ENCODE measurements at places on chromosomes 12 and 14. TPM values are rescaled to one million over a fixed set of nuclear protein-coding genes. Genes with fewer than 3 reads are reported as not detected.
A peak's percentile ranks its signal among the peaks of the same experiment; 100 is the strongest.

FZD10 gene
- not detected for total RNA-seq

WDR20 gene
- 44.6 TPM for total RNA-seq

LMNTD1 gene
- 0.46 TPM for total RNA-seq

WASHC3 gene
- 59.9 TPM for total RNA-seq

DTX1 gene
- total RNA-seq: 7.4 TPM

OVCH1 gene
- total RNA-seq: 0.11 TPM

KLRG1 gene
- total RNA-seq: 3.9 TPM

PGF gene
- 1.7 TPM for total RNA-seq

FGF23 gene
- 0.58 TPM for total RNA-seq

- H3K27me3 ChIP-seq: no peaks in the 10 kb centered on the region
- H3K4me1 ChIP-seq: no peaks in the 10 kb centered on the region
- no peak overlapping the region for H3K27ac ChIP-seq
- no peaks in the 10 kb centered on the region for H3K36me3 ChIP-seq
- no peak overlapping the region for H3K4me3 ChIP-seq
These were observed 11.2 kb upstream of the RNU6-7 start for GRCh38 chr14:32190673-32191072.

GRCh38 chr12:101746196-101746595 lies 6.9 kb upstream of the SYCP3 start:
- H3K4me1 ChIP-seq: no peaks in the 10 kb centered on the region
- H3K27me3 ChIP-seq: no peaks in the 10 kb centered on the region
- no peaks in the 10 kb centered on the region for H3K36me3 ChIP-seq
- no peak overlapping the region for H3K27ac ChIP-seq
- DNase-seq: no peak
- H3K4me3 ChIP-seq: no peak overlapping the region

- no peak overlapping the region for H3K27ac ChIP-seq
- no peaks in the 10 kb centered on the region for H3K36me3 ChIP-seq
- H3K4me3 ChIP-seq: no peak overlapping the region
- no peak for DNase-seq
- peaks cover 12% of the 10 kb centered on the region for H3K4me1 ChIP-seq
These were observed 1.5 kb downstream of the CYP46A1 start for GRCh38 chr14:99685596-99685995.

DNA sequence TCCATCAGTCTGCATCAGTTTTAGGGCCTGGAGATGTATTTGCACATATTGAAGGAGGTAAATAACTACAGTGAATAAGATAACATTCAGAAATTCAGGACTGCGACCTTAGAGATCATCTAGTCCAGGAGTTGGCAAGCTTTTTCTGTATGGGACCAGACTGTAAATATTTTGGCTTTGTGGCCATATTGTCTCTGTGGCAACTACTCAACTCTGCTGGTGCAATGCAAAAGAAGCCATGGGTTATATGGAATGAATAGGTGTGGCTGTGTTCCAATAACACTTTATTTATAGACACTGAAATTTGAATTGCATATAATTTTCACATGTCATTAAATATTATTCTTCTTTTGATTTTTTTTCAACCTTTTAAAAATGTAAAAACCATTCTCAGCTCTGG lies 156.6 kb downstream of the METTL25 start:
- no peaks in the 10 kb centered on the region for H3K4me1 ChIP-seq
- no peaks in the 10 kb centered on the region for H3K36me3 ChIP-seq
- no peak overlapping the region for H3K4me3 ChIP-seq
- no peak overlapping the region for H3K27ac ChIP-seq
- H3K27me3 ChIP-seq: no peaks in the 10 kb centered on the region

DNA sequence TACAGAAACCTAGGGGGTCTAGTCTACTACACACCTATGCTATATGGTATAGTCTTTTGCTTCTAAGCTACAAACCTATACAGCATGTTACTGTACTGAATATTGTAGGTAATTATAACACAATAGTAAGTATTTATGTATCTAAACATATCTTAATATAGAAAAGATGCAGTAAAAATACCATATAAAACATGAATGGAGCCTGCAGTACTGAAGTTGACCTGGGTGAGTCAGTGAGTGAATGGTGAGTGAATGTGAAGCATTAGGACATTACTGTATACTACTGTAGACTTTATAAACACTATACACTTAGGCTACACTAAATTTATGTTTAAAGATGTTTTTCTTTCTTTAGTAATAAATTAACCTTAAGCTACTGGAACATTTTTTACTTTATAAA lies 13.1 kb upstream of the ABCD2 start:
- H3K4me3 ChIP-seq: no peak overlapping the region
- no peaks in the 10 kb centered on the region for H3K36me3 ChIP-seq
- H3K27me3 ChIP-seq: no peaks in the 10 kb centered on the region
- H3K27ac ChIP-seq: no peak overlapping the region
- H3K4me1 ChIP-seq: no peaks in the 10 kb centered on the region

DNA sequence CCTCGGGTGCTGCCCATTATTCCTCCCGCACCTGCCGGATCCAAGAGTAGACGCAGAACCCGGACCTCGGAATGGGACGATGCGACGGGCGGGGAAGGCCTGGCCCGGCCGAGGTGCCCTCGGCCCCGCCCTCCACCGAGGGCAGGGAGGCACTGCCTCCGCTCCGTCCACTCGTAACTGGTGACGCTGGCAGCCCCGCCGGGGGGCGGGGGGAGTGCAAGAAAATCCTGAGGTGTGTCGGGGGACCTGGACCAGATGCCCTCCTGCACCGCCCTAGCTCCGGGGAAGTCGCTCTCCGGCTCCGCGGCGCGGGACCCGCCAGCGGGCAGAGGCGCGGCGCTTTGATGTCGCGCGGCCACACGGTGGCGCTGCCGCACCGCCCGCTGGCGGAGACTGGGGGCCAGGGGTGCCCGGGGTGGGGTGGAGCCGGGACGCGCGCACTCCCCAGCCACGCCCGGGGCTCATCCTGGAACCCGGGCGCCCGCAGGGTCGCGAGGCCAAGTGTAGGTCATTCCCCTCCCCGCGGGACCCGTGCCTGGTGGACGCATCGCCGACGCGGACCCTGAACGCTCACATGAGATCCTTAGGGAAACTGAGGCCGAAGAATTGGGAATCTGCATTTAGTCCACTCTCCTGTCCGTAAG lies 202.8 kb downstream of the TTC8 start:
- peak; percentile 26 for DNase-seq
- no peak overlapping the region for H3K27ac ChIP-seq
- H3K4me1 ChIP-seq: peaks cover 11% of the 10 kb centered on the region

- H3K4me1 ChIP-seq: no peaks in the 10 kb centered on the region
- H3K36me3 ChIP-seq: no peaks in the 10 kb centered on the region
- no peak overlapping the region for H3K27ac ChIP-seq
- H3K27me3 ChIP-seq: no peaks in the 10 kb centered on the region
- DNase-seq: no peak
These were observed 86.0 kb downstream of the FAR2 start for GRCh38 chr12:29234965-29235626.

- peak; percentile 92 for DNase-seq
- no peaks in the 10 kb centered on the region for H3K27me3 ChIP-seq
- peaks cover 19% of the 10 kb centered on the region for H3K4me1 ChIP-seq
- H3K27ac ChIP-seq: peak overlapping the region; percentile 98
- H3K36me3 ChIP-seq: no peaks in the 10 kb centered on the region
- H3K4me3 ChIP-seq: peak overlapping the region; percentile 25
These were observed 995 bp upstream of the HSP90B1 start for GRCh38 chr12:103929046-103929783.

DNA sequence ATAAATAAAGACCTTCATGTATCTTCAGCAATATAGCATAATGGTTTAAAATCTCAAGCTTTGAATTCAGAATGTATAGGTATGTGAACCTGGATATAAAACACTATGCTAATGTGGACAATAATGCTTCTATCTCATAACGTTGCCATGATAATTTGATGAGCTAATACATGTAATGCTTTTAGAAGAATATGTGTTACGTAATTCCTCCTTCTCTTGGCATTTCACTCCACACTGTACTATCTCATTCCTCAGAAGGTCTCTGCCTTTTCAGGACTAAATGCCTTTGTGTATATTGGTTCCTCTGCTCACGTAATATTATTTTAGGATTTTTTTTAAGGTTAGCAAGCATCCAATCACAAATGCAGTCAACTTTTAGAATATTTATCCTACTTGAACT lies 86.5 kb downstream of the FOXA1 start:
- no peaks in the 10 kb centered on the region for H3K4me1 ChIP-seq
- no peaks in the 10 kb centered on the region for H3K36me3 ChIP-seq
- no peak overlapping the region for H3K27ac ChIP-seq
- no peak overlapping the region for H3K4me3 ChIP-seq
- no peaks in the 10 kb centered on the region for H3K27me3 ChIP-seq

- DNase-seq: no peak
- peak overlapping the region; percentile 82 for H3K27ac ChIP-seq
- H3K36me3 ChIP-seq: no peaks in the 10 kb centered on the region
- H3K4me1 ChIP-seq: peaks cover 60% of the 10 kb centered on the region
- H3K27me3 ChIP-seq: no peaks in the 10 kb centered on the region
These were observed 5.0 kb upstream of the RNU7-1 start for GRCh38 chr12:6938353-6939190.

DNA sequence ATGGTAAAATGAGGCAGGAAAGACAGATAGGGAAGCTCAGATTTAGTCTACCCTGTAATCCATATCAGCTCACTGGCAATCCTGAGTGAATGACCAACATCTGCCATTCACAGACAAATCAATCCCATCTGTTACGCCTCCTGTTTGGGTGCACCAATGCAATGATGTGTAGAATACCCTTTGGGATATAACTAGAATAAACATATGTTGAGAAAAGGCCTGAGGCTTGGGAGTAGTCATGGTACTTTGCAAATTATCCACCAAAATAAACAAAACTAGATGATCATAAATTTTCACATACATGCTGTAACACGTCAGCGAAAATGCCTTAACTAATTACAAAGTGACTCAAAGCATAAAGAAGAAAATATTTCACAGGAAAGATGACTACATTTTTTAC lies 78.8 kb downstream of the KCNC2 start:
- no peaks in the 10 kb centered on the region for H3K36me3 ChIP-seq
- DNase-seq: no peak
- no peaks in the 10 kb centered on the region for H3K4me1 ChIP-seq
- H3K27me3 ChIP-seq: no peaks in the 10 kb centered on the region

GRCh38 chr12:49983892-49984291 lies 11.1 kb downstream of the AQP6 start:
- peaks cover 5% of the 10 kb centered on the region for H3K4me1 ChIP-seq
- H3K36me3 ChIP-seq: no peaks in the 10 kb centered on the region
- no peak for DNase-seq
- H3K27ac ChIP-seq: peak overlapping the region; percentile 38
- no peak overlapping the region for H3K4me3 ChIP-seq
- no peaks in the 10 kb centered on the region for H3K27me3 ChIP-seq

- H3K27ac ChIP-seq: peak within 1 kb of the TSS; percentile 100
- H3K36me3 ChIP-seq: peaks cover 17% of the 10 kb centered on the region
- peaks cover 11% of the 10 kb centered on the region for H3K4me1 ChIP-seq
- peak; percentile 97 for DNase-seq
These were observed at the start of the genes CCDC59 and METTL25 for GRCh38 chr12:82358200-82359114. TSS of gene CCDC59 (minus strand) at chr12:82358387. CDS start at chr12:82358376, 11 bp downstream. TSS of gene METTL25 (plus strand) at chr12:82358529. CDS start at chr12:82358566, 37 bp downstream.

DNA sequence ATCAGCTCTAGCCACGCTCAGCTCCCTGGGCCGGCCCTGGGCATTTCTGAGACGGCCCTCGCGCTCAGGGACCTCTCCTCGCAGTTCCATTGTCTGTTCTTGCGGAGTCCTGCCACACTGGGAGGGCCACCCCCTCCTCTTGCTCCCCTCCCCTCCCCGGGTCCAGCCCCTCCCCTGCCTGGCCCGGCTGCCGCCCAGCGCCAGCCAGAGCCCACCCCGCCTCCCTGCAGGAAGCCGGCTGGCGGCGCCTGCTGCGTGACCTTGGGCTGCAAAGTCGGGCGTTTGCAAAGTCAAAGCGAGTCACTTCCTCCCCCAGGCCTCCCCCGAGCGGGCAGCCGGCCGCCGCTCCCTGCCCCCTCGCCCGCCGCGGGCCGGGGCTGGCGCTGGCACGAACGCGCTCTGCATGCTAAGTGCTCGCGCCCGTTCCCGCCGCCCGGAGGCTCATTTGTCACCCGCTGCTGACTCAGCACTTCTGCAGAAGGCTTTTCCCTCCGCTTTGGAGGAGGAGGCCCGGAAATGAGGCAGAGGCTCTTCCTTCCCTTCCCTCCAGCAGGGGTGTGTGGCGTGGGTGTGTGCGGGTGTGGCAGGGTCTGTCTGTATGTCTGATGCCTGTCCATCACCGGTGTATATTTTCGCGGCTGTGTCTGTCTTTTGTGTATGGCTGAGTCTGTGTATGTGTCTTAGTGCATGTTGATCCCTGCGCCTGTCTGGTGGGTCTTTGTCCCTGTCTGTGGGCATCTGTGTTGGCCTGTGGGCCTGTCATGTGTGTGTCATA lies 72.0 kb downstream of the IRF2BPL start:
- H3K4me3 ChIP-seq: peak overlapping the region; percentile 32
- peak overlapping the region; percentile 96 for H3K27ac ChIP-seq
- H3K36me3 ChIP-seq: no peaks in the 10 kb centered on the region
- H3K27me3 ChIP-seq: no peaks in the 10 kb centered on the region

DNA sequence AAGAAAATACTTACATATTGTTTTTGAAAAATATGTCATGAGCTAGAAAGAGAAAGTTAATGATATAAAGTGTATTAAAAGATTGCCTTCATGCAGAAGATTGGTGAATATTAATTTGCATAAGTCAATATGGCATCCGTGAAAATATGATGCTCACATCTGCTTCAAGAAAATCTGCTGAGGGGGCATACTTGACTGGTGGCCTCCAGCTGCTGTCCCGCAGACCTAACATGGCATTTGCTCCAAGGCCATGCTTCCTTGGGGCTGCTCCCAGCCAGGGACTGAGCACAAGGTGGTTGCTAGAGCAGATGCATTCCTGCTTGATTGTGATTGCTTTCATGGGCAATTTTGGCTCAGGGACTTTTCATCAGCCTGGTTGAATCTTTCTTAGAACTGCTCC lies 133.8 kb downstream of the TTC6 start:
- H3K4me1 ChIP-seq: no peaks in the 10 kb centered on the region
- H3K27ac ChIP-seq: no peak overlapping the region
- no peaks in the 10 kb centered on the region for H3K27me3 ChIP-seq

DNA sequence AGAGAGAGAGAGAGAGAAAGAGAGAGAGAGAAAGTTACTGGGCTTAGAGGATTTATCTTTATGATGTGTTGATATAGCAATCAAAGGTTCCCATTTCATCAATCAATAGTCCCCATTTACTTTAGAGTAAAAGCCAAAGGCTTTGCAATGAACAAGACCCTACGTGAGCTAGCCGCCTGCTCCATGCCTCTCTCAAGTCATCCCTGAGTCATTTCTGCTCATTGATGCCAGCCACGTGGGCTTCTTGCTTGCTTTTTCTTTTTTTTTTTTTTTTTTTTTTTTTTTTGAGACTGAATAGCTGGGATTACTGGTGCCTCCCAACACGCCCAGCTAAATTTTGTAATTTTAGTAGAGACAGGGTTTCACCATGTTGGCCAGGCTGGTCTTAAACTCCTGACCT lies 70.9 kb downstream of the GPR135 start:
- no peaks in the 10 kb centered on the region for H3K36me3 ChIP-seq
- H3K4me1 ChIP-seq: no peaks in the 10 kb centered on the region
- H3K27ac ChIP-seq: no peak overlapping the region
- H3K27me3 ChIP-seq: no peaks in the 10 kb centered on the region

Measured in adrenal gland (tissue), 19 donors.